ENCODE measurements at places on chromosomes 1 and 21. TPM values are rescaled to one million over a fixed set of nuclear protein-coding genes. Genes with fewer than 3 reads are reported as not detected.

Gene TMPRSS15
- not detected for total RNA-seq

Gene CELA3A
- not detected for total RNA-seq

- DNase-seq: no peak
Observed at GRCh38 chr1:54984131-54984842, 3.9 kb downstream of the TMEM61 start.

DNA sequence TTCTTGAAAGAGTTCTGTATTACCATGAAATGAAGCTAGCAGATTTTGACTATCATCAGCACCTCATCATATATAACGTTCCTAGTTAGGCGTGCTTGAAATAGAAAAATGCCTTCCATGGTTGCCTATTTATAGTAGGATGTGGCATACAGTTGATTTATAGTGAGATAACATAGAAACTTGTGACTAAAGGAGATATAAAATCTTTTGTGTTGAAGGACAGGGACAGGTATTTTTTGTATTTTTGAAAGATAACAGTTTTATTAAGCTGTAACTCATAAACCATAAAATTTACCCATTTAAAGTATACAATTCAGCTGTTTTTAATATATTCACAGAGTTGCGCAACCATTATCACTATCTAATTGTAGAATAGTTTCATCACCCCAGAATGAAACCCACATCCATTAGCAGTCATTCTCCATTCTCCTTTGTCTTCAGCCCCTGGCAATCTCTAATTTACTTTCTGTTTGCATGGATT, 19.3 kb downstream of the SPEN start:
- no peak for DNase-seq

- no peak for DNase-seq
Observed at GRCh38 chr1:91501523-91501851, 836 bp downstream of the CDC7 start.

GRCh38 chr1:94284476-94284875, 47.1 kb upstream of the ARHGAP29 start:
- no peak for DNase-seq

DNA sequence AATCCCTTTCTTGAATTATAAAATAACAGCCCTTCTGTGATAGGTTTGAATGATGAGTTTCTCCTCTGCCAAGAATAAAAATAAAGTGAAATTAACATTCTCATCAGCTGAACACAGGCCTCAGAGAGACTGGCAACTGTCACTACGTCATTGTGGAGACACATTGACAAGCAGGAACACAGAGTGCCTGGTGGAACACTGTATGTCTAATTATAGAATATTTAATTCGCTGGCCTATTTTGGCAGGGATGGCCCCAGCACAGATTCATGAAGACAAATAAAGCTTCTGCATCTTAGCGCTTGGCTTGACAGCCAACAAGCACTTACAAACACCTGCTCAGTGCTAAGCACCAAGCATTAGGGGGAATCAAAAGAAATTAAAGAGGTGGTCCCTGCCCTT, 52.0 kb upstream of the SMYD2 start:
- DNase-seq: peak; percentile 38
